ENCODE measurements at places on chromosomes 3 and 15.

DNA sequence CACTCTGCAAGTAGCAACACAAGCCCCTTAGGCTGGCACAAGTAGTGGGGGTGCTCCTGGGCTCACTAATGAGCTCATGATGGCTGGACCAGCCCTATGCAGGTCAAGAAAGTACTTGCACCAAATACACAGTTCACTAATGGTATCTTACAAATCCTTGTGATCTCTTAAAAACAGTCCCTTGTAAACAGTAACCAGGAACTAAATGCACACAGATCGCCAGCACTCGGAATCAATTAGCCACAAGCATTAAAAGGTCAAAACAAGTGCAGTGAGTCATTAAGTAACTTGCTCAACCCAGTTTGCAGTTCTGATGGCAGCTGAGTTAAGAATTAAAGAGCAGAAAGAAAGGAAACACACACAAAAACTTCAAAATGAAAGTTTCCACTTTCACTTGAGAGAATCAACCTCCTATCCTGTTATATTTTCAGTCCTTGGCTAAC lies 43.2 kb downstream of the ARHGEF3 start:
- DNase-seq, result peak; percentile 66

DNA sequence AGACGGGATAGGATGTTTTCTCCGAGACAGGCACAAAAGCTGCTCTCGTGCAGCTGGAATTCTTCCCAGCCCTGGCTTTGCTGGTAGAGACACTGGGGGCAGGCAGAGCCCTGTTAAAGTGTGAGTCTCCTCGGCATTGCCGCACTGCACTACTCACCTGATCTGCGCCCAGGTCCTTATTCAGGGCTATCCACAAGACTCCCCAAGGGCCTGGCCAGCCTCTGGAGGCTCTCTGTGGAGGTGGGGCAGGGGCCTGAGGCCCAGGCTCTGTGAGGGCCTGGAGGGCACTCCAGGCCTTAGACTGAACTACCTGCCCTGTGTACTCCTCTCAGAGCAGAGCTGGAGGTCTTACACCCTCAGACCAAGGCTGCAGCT lies 48.4 kb downstream of the KY start:
- no peak for DNase-seq

DNA sequence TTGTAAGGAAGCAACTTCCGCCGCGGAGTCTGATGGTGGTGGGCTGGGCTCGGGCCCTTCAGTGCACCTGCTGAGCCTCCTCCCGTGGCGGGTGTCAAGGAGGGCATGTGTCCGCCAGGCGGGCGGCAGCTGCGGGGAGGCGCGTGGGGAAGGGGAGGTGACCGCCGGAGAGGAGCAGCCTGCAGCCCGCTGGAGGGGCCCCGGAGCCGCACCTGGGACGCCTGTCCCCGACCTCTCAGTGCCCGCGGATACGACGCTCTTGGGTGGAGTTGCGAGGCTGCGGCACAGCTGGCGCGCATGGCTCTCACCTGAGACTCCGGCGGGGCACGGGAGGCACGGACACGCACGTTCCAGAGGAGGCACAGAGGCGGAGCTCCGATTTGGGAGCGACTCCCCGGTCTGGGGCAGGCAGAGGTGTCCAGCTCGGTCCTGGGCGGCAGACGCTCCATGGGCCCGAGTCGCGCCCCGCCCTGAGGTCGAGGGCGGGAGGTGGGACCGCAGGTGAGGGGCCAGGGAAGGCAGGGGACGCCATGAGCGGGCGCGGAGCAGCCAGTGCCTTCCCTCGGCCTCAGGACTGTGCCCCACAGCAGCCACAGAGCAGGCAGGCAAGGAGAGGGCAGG lies 50.2 kb upstream of the PRR20G start:
- no peak for DNase-seq

- no peak for DNase-seq
These were observed 23.0 kb downstream of the TPM1 start for GRCh38 chr15:63065262-63066221.

DNA sequence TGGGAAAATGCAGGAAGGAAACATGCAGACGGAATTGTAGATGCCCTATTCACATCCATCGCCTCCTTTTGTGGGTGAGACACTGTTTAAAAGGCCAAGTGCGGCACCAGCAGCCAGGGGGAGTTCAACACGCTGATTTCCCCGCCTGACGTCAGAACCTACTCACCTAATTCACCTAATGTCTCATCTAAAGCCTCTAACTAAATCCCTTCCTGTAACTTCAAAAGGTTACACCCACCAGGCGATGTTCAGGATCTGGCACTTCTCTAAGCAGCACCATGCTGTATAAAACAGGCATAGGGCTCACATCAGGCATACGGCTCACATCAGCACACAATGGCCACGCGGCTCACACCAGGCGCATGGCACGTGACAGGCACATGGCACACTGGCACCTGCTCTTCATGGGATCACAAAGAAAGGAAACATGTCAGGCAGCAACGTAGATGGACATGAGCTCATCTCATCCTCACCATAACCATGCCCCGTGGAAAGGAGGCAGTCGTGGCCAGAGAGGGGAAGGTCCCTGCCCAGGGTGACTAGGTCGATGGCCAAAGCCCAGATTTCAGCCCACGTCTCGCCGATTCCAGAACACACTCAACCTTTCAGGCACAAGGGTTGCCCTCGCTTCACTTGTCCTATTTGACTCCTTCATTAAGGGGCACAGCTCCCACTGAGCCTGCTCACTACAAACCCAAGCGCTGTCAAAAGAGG lies 21.7 kb downstream of the XXYLT1 start:
- peak; percentile 47 for DNase-seq

GRCh38 chr3:7789324-7789723 lies 712.3 kb upstream of the LMCD1 start:
- no peak for DNase-seq

- no peak for DNase-seq
These were observed 353 bp downstream of the ATG3 start for GRCh38 chr3:112561484-112561733.

DNA sequence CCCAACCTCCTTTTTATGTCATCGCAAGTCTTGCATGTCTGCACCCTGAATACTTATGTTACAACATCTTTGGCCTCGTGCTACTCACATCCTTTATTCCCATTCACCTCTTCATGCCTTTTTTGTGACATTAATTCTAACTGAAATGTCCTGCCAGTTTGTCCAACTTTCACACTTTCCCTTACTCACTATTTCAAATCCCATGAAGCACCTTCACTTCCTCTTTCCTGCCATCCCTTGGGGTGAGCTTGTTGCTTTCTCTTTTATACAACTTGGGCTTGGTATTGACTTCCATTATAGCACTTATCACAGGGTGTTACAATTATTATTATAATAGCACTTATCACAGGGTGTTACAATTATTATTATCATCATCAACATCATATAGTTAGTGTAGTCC lies 496.3 kb downstream of the NLGN1 start:
- no peak for DNase-seq

DNA sequence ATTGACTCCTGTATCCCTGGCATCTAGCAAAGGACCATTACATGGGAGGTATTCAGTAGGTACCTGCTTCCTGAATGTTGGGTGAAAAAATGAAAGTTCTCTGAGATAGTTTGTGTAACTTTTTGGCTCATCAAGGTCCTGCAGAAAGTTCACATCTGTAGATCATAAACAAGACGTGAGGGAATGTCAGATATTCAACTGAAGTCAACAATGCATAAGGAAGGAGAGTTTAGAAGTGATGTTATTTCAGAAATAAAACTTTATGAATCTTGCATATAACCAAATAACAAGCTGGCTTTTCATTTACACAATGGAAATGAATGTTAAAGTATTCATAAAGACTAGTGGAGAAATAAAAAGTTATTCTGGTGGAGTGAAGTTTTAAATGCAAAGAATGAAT lies 73.4 kb upstream of the RBMS3 start:
- DNase-seq, result no peak

DNA sequence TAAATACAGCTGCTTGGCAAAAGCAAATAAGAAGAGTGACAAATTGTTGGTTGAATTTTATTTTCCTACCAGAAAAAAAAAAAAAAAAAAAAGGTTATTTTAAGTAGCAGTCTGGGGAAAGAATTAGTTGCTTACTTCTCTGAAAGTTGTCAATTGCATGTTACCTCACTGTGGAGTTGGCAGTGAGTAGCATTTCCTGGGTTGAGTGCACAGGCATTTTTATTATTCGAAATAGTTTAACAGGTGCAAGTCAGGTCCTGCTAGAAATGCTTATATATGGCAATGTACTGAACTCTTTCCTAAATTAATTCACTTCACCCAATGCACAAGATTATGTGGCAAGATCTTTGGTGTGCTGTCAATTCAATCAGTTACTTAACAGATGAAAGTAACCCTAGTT lies 680.6 kb downstream of the EPHA3 start:
- DNase-seq, result no peak

GRCh38 chr3:42544492-42545283 lies 37.1 kb downstream of the SEC22C start:
- no peak for DNase-seq

DNA sequence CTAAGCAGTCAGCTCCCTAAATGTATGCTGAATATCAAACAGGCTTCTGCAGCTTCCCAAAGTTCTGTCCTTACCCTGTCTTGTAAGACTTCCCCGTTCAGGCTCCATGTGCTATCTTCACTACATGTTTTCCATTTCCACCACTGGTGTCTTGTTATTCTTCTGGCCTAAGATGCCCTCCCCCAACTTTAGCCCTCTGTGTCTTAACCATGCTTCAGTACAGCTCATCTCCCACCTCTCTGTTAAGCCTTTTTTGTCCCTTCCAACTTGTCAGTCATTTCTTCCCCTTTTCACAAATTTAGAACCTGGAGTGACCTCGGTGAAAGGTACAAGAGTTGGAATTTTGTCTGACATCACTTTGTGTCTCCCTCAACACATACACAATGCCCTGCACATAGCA lies 151.7 kb upstream of the TBL1XR1 start:
- no peak for DNase-seq

DNA sequence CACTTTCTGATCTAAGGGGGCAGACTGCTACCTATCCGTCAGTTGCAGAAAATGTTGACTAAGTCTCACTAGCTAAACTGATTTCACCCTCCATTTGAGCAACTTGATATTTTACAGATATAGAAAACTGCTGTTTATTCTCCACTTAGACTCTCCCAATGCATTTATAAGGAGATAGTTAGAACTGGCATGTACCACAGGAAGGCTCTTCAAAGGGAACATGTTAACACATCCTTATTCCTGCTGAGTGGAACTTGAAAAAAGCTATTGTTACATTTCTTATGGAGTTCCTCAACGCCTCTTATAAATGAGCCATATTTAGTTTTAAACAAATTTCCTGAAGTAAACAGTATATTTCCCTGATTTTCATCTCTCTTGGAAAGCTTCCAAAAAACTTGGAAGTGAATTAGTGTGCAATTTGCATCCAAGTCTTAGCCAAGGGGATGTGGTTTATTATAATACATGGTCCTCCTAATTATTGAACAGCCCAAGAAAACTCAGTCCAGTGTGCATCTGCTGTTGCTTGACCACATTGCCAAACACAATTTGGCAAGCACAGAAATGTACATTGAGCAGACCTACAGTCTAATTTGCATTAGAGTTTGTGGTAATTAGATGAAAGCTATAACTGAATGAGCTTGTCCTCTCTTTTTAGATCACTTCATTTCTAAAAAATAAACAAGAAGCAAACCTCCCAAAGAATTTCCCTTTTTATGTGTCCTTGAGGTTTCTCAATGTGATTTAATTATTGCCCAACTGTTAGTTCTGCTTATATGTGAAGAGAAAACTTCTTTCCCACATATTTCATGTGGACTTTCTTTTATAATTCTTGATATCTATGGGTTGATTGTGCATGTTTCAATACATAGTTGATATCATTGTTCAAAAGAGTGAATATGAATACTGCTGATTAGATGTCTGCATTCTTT lies 72.6 kb upstream of the DPH6 start:
- DNase-seq, result no peak

GRCh38 chr3:30073040-30073439 lies 533.4 kb upstream of the TGFBR2 start:
- DNase-seq, result no peak

DNA sequence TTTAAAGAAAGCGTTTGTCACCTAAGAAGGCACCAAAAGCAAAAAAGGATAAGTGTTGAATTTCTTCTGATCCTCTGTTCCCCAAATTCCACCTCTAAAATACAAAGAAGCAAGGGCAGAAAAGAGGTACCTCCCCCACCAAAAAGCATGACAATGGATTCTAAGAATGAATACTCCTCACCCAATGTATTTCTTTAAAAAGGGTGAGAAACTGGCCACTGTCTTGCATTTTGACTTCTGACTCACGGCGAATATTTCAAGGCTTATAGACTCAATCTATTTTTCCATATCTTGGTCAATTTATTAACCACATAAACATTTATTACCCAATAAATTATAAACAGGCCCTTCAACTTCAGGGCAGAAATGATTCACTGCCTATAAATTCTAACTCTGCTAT lies 131.1 kb downstream of the NR1I2 start:
- DNase-seq, result no peak

DNA sequence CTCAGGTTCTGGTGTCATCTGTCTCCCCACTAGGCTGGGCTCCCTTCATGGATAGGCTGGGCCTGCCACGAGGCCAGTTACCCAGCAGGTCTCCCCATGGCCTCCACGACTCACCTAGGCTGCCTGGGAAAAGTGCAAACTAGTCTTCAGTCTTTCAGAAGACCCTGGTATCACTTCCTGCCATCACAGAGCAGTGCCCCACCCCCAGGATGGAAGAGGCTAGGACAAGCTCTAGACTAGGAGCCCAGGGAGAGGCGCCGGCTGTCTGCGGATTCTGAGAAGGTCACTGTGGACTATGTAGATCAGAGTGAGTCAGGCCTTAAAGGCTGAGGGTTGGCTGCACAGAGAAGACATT lies 63.7 kb downstream of the CORO2B start:
- DNase-seq, result no peak

DNA sequence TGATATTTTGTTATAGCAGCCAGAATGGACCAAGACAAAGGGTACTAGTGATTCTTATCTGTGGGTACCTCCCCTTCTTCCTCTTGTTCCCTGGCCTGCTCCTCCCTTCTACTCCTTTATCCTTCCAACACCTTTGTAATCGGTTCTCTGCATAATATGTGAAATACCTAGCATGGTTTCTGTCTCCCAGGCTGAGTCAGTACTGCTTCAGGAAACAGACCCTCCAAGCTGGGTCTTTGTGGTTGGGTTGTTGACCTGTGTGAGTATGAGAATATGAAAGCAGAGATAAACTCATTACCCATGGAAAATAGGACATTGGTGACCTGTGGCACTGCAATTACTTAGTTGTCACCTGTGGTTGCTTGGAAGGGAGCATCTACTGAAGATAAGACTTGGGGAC lies 69.3 kb upstream of the KLF13 start:
- DNase-seq, result no peak

DNA sequence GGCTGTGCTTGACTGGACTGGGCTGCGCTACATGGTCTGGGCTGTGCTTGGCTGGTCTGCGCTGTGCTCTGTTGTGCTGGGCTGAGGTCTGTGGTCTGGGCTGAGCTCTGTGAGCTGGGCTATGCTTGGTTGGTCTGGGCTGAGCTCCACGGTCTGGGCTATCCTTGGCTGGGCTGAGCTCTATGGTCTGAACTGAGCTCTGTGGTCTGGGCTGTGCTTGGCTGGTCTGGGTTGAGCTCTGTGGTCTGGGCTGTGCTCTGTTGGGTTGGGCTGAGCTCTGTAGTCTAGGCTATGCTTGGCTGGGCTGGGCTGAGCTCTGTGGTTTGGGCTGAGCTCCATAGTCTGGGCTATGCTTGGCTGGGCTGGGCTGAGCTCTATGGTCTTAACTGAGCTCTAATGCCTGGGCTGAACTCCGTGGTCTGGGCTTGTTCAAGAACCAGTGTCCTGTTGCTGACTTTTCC lies 92.0 kb downstream of the PLXNA1 start:
- no peak for DNase-seq

GRCh38 chr3:16289144-16289889 lies 24.3 kb downstream of the OXNAD1 start:
- DNase-seq, result no peak

GRCh38 chr15:64636556-64636955 lies 138.8 kb downstream of the RBPMS2 start:
- no peak for DNase-seq

- no peak for DNase-seq
These were observed 19.1 kb upstream of the B3GNT5 start for GRCh38 chr3:183233966-183234365.
